ENCODE measurements at places on chromosomes 7 and 10.
A peak's percentile ranks its signal among the peaks of the same experiment; 100 is the strongest.

DNA sequence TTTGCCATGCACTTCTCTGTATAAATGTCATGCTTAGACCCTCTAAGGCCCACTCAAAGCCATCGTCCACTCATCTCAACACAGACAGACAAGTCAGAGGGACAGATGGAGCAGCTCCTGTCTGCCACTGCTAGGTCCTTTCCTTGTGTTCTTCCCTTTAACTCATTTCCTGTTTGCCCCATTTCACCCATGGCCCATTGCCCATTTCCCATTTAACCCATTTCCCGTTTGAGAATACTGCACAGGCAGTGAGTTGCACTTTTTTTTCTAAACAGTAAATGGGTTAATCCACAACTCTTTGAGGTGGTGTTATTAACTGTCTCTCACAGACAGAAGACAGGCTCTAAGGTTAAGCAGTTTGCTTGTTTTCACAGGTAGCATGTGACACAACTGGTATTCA is 179.3 kb downstream of the NPSR1 start:
- no peak for DNase-seq

DNA sequence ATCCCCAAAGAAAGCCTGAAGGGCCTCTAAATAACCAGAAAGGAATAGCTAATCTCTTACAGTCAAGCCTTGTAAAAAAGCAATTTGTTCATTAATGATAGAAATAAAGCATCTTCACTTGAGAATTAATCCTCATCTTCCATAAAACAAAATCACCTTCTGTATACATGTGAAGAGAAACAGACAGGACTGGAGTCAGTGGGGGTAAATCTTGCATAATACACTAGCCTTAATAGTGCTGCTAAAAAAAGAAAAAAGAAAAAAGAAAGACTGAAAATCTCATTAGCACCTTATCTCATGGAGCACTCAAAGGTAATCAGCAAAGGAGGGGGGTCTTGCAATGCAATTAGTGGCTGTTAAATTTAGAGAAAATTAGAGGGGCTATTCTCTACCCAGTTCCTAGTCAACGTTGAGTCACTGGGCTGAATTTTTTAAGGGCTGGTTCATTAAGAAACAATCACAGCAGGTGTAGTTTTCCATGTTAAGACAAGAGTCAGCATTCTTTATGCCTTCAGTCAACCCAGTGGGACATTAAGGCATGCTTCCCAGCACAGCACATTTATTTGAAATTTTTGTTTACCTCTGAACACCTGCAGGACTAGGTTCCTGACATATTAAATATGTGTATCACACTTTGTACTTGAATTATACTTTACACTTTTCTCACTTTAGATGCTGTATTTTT is 1455.7 kb upstream of the CELF2 start:
- DNase-seq = no peak

DNA sequence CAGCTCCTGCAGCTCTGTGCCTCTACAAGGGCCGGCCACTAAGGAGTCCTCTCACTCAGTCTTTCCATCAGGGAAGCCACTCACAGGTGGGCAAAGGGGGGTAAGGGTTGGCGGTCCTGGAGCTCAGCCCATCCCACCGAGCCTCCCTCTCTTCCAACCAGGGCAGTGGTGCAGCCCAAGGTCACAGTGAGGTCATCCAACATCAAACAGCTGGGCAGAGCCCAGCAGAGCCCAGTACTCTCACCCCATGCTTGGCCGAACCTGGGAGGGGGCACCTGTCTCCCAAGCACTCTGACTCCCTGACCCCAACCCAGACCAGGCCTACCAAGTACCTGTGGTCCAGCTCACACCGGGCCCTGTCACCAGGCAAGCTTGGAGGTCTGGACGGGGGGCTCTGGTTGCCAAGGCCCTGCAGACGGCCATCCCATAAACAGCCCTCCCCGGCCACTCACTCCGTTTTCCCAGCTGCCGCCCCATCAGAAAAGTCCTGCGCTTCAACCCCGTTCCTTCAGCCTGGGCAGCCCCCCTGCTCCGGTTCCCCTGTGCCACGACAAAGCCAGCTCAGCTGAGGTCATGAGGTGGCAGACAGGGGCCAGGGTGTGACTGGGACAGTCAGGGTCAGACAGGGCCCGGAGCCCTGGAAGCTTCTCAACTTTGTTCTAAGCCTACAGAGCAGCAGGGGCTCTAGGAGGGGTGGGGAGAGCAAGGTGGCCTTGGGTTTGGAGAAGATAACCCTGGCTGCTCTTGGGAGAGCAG is 27.5 kb downstream of the PDGFA start:
- DNase-seq = no peak

- DNase-seq = no peak
Measured at GRCh38 chr7:25391295-25391861, 163.1 kb upstream of the NPVF start.

DNA sequence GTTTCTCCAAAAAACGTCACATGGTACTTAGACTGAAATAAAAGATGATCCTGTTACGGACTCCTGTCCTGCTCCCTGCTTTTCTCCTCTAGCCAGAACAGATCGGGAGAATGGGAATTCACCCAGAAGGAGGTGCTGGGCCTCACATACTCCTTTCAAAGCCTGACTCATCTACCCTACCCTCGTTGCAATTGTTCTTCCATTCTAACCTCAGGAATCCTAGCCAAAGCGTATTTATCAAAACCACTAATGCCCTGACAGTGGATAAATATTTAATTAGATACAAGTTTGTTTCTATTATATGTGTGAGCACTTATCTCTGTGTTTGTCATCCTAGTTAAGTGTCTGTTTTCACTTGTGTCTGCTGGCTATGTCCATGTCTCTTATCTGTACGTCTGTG is 21.7 kb downstream of the ZCWPW1 start:
- DNase-seq = no peak

- DNase-seq = no peak
Measured at GRCh38 chr10:57898231-57898630, 369.5 kb downstream of the IPMK start.

GRCh38 chr7:87345962-87346371 is 503 bp downstream of the CROT start:
- no peak for DNase-seq

DNA sequence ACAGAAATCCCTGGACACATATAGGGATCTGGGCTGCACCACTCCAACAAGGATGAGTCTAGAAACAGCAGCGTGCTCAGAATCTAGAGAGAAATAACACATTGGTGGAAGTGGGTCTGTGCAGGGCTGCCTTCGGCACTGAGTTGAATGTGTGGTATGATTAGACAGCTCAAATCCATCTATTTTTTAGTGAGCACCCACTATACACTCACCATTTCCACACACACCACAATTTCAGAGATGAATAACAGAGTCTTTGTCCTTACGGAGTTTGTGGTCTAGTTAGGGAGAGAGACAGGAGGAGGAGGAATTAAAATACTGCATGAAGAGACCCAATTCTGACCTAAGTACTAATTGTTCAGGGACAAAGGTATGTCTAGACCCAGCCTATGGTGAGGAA is 44.2 kb downstream of the JAZF1 start:
- no peak for DNase-seq

DNA sequence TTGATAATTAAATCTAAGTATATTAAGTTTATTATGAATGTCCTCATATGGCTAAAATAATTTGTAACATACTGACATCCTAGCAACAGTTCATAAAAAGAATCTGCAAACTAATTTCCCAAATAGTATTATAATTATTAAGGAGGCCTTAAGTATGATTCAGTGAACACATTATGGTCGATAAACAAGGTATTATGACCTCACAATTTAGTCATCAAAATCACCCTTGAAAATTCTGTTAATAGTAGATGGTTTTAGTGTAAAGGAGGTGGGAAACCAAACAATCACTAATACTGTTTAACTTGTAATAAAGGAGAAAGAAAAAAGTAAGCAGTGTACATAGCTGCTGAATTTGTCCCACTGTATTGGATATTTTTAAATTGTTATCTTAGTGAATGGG is 2.1 kb downstream of the ETV1 start:
- DNase-seq = no peak

GRCh38 chr10:28533186-28533564 is 257 bp downstream of the WAC start:
- no peak for DNase-seq

GRCh38 chr10:131220601-131221171 is 90.8 kb downstream of the TCERG1L start:
- DNase-seq = no peak

GRCh38 chr7:155885167-155886155 is 73.2 kb upstream of the SHH start:
- DNase-seq = no peak

- DNase-seq = no peak
Measured at GRCh38 chr10:77264107-77264506, 373.5 kb downstream of the KCNMA1 start.

DNA sequence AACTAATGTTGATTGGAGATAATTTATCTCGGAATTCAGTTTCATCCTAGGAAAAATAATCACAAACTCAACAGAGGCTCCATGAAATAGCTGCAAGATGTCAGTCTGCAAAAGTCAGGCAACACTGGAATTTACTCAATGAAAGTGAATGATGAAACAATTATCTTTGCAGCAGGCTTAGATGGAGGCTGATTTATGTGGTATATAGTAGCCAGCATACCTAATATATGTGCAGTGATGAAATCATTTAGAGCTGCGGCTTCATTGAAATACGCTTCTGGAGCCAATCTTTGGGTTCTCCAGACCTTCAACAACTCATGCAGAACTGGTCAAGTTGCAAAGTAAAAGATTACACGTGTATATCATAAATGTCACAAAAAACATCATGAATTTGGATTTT is 113.3 kb downstream of the ITGA8 start:
- no peak for DNase-seq

DNA sequence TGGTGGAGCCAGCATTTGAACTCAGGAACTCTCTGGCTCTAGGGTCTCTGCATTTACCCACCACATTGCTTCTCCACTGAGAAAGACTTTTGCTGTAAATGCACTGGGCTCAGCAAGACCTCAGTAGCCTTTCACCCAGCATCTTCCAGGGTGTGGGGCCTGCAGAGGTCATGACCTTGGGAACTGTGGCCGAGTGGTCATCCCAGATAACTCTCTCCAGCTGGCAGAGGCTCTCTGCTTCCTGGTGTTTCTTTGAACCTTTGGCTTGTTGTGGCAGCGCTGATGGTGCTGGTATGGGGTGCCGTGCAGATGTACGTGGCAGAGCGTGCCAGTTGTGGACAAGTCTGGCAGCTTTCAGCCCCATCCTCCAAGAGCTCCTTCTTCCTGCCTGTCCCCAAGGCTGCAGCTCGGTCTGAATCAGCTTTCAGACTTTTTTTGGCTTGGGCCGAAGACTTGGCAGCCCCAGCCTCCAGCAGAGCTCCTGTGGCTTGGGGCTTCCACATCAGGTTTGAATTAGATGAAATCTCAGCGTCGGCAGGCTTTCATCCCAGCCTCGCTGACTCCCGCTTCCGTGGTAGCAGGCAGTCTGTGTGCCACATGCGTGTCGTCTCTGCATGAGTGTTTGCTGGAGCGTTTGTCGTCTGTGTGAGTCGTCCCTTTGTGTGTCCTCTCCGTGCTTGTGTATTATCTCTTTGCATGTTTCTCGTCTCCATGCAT is 21.5 kb downstream of the ADAMTS14 start:
- no peak for DNase-seq

GRCh38 chr10:127534074-127534473 is 15.0 kb upstream of the NPS start:
- DNase-seq = no peak

- DNase-seq = no peak
Measured at GRCh38 chr10:18417950-18418527, 233.3 kb downstream of the NSUN6 start.

DNA sequence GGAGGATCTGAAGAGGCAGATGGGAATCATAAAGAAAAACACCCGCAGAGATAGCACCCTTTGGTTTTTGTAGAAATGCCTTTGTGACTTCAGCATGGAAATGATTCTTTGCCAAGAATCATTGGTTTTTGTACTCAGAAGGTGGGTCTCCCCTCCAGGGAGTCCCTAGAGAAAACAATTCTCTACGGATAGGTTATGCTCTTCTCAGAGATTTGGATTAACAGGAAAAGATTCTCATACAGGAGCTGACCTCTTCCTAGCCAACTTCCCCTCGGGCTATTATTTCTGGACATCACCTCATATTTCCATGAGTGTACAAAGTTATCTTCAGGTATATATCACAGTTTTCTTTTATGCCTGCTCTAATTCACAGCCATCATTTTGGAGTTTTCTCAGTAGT is 274.2 kb upstream of the HABP2 start:
- DNase-seq = no peak

GRCh38 chr7:1940402-1940786 is 270.3 kb downstream of the ELFN1 start:
- peak; percentile 90 for DNase-seq

DNA sequence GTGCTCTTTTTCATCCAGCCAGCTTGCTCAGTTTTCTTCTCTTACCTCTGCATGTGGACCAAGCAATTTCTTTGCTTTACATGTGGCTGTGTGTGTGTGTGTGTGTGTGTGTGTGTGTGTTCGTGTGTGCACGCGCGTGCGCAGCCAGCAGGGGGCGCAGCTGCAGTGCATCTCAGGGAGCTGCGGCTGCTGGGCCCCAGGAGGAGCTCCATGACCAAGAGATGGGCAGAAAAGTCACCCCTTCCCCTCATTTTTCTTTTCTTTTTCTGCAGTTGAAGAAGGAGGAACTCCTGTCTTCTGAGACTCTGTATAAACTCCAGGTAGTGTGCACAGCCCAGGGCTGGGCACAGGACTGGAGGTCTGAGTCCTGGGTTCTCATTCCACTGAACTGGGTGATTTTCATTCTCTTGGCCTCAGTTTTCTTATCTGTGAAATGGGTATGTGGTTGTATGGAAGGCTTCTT is 41.8 kb downstream of the BLNK start:
- DNase-seq = peak; percentile 78

GRCh38 chr10:121771966-121772365 is 155.9 kb downstream of the ATE1 start:
- no peak for DNase-seq

GRCh38 chr7:126185959-126186580 is 1066.7 kb downstream of the GRM8 start:
- DNase-seq = no peak

- DNase-seq = no peak
Measured at GRCh38 chr10:80122746-80123145, 9.8 kb upstream of the PLAC9 start.

- no peak for DNase-seq
Measured at GRCh38 chr7:123972045-123972444, 47.0 kb downstream of the SPAM1 start.

DNA sequence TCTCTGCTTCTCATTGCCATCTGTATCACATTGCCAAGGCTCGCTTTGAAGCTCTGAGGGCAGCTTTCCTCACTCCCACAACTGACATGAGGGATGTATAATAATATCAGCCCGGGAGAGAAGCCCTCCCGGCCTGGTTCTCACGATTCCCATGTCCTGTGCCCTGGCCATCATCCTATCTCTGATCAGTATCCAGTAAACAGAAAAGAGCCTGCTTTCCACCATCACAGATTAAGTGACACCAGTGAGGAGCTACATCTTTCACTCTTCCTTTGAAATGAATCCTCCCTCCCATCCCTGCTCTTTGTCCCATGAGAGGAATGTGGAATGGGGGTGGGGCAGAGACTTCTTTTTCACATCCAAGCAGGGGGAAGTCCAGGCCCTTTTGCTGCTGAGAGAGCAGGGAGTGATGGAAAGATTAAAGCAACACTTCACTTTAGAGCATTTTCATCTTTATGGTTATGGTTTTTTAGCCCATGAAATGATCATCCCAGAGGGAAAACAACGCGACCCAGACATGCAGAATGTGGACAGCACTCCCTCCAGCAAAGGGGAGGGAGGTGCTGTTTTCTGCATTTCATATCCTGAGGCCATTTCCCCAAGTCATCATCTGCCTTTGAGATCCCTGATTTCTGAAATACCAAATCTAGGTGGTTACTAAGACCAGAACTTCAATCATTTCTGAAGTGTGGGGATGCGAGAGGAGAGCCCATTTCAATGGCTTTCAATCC is 84.6 kb upstream of the LYZL1 start:
- no peak for DNase-seq
